Lower leg skin (tissue), 4 donors: ENCODE measurements at places on chromosomes 16 and 17. TPM values are rescaled to one million over a fixed set of nuclear protein-coding genes. Genes with fewer than 3 reads are reported as not detected.

DNA sequence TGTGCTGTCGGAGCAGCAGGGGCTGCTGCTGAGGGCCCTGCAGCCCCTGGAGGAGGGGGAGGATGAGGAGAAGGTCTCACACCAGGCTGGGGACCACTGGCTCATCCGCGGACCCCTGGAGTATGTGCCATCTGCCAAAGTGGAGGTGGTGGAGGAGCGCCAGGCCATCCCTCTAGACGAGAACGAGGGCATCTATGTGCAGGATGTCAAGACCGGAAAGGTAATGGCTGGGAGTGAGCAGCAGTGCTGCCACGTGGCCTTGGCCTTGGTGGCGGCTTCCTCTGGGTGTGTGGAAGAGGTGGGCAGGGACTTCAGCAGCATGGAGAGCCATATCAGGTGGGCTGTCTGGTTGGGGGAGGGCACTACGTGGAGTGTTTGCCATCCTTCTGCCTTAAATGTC is 20.0 kb downstream of the MVP start:
- no peak for DNase-seq

GRCh38 chr17:15031975-15032374 is 233.2 kb downstream of the PMP22 start:
- DNase-seq, result no peak

GRCh38 chr17:35028531-35029262 is 34.8 kb downstream of the RFFL start:
- no peak for DNase-seq

DNA sequence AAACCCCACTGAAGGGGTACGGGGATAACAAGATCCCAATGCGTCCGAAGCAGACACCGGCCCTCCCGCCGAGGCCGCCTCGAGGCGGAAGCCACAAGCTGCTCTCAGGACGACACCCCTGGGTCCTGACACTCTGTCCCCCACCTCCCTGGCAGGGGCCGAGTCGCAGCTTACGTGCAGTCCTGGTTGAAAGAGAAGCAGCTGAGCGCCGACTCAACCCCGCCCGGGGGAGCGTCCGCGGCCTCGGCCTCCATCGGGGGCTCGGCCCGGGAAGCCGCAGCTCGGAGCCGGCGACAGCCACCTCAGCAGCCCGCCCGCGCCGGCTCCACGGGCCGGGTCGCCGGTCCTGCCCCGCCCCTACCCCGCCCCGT is at the start of gene WIPI1:
TSS of gene WIPI1 (minus strand) at position 329 of the 371 bp plus-strand sequence. CDS start at position 254, 75 bp downstream.
- no peak for DNase-seq

DNA sequence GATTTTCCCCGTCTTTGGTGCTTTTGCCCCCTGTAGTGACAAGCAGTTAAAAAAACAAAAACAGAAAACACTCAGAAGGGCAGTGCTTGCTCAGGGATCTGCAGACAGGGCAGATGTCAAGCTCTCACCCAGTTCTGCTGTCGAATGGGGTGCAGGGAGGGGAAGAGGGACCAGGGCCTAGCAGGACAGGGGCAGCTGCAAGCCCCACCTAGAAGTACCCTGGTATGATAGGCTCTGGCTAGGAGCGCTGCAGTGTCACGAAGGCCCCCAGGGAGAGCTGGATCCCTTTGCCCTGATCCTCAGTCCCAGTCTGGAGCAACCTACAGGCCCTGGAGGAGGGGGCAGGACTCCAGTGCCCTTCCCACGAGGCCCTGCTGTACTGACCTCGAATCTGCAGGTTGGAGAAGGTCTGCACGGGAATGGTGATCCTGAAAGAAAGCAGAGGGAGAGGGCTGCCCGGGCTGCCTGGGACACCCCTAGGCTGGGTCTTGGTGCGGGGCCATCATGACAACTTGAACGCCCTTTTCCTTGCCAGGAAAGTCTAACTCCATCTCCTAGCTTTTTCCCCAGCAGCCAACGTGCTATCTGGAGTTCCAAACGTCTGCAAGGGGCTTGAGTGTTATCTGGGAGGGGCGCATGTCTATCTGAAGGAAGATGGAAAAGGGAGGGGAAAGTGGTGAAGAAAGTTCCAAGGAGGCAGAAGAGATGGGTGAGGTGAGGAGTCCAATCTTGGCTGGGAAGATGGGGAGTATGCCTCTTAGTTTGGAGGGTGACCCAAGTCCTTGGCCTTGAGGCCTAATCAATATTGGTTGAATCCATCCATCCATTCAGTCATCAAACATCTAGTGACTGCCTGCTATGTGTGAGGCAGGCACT is 4.8 kb downstream of the GFAP start:
- no peak for DNase-seq

DNA sequence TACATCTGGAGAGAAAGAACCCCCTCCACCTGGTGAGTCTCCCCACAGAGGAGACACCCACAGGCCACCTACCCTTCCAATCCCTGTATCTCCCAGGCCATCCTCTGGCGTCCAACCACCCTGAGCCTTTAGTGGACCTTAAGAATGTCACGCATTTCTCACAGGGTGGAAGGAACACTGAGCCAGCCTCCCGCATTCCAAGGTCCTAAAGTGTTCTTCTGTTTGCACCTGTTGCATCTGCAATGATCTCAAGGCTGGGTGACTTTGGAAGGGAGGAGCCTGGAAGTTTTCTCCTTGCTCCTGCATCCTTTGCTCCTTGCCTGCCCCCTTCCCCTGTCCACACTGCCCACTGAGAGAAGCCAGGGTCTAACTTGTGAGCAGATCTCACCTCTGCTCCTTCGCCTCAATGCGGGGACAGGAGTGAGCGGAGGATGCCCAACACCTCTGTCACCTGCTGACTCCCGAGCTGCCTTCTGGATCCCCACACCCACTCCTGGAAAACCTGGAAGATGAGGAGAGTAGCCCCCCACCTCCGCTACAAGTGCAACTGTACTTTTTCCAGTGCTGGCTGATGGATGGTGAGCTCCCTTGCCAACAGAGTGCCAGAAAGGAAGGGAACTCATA is 3.7 kb downstream of the CHST5 start:
- no peak for DNase-seq

DNA sequence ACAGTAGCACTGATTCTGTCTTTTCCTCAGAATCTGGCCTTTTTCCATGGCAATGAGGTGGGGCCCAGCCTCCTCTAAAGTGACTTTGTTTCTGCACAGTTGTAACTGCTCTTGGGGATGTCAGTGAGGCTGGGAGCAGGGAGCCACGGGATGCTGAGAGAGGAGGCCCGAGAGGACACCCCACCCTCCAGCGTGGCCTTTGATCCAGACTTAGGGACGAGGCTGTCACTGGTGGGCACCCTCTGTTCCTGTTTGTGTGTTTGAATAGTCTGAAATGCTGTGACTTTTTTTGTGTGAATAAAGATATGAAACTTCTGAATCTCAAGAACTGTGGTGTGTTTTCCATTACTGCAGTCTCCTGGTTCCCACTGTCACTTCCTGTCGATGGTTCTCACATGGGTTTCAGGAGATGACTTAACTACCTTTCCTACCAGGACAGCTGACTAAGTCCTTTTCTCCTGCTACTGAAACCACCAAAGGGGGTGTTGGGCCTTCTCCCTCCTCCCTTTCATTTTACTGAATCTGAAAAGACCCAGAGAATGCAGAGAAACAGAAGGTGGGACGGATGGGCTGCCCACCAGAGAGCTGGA is 18.6 kb downstream of the KCTD2 start:
- DNase-seq, result no peak

DNA sequence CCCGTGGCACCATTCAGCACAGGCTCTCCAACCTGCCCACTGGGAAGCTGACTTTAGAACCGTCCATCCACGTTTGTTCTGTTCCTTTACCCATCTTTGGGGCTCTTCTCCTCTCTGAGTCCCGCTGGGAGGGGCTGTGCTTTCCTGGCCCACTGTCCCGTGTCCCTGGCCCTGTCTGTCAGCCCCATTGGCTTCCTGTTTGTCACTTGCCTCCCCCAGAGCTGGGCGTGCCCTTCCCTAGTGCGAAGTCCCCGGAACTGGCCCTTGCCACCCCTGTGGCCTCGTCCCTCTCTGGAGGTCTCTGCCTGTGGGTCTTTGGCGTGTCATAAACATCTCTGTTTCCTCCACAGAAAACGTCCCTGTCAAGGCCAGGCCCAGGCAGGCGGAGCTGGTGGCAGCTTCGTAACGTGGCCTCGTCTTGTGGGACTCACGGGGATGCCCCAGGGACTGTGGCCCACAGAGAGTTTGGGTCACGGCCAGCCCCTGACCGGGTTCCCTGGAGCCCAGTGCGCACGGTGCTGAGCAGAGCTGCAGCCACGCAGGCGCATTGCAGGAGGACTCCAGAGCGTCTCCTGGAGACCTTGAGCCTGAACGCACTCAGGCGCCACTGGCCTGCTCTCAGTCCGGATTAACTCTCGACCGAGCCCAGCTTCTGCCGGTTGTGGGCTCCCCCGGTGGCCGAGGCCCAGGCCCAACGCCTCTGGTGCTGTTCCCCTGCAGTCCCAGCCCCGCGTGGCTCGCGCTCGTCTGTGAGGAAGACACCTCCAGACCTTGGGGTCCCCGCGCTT is 7.3 kb downstream of the CHMP6 start:
- DNase-seq, result no peak

GRCh38 chr16:21175397-21175796 is 16.9 kb downstream of the LDAF1 start:
- DNase-seq, result no peak

DNA sequence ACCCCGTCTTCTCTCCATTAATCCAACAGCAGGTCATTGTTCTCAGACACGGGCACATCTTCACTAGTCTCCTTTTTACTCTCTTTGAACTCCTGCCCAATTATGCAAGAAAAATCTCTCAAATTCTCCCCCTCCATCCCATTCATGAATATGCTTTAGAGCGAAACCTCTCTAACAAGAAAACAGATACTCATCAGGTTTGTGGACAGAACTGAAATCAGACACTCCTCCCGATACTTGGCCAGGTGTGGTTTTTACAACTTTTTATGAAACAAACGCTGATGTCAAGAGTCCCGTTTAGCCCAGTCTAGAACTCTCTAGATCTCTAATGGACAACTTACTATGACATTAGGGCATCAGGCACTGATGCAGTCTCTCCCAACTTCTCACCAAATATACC is 40.9 kb downstream of the PIK3R5 start:
- no peak for DNase-seq

- DNase-seq, result no peak
Measured at GRCh38 chr16:10972108-10972818, 27.9 kb downstream of the CLEC16A start.

DNA sequence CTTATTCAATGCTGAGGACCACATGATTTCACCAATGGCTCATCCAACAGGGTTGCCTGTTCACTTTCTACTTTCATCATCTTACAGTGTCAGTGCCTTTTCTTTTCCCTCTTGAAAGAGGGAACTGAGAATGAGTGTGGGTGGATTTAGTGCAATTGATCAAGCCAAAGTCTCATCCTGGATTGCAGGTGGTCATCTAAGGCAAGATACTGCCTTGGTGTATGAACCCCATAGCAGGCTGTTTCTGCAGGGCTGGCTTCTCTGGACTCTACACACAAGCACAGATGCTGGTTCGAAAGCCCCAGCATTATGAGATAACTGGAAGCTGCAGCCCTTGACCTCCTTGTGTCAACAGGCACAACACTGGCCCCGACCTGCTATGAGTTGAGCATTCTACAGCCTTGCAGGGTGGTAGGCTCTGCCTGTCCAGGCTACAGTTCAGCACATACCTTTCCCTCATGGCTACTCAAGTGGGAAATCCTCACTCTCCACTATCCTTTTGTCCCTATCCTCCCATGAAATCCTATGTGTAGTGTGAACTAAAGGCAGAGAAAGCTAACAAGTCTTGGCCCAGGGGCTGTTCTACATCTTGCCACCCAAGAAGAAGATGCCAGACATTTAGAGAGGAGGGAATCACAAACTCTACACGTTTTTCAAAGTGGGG is 358.7 kb downstream of the SLC39A11 start:
- no peak for DNase-seq

DNA sequence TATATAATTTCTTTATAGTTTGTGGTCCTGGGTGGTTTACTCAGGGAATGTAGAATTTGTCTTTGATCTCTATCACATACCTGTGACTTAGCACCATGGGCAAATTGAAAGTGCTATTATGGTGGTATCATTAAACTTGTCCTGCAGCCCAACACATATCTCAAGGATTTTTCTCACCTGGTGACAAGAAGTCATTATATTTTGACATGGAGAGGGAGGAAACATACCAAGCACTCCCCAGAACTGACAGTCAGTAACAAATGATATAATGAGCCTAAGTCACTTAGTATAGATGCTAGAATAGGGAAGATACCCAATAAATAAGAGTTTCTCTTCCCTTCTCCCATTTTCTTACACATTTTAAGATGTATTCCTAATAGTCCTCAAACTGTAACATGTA is 805.5 kb upstream of the KIF2B start:
- DNase-seq, result no peak

GRCh38 chr16:80027007-80027965 is 426.7 kb upstream of the MAF start:
- peak; percentile 86 for DNase-seq

DNA sequence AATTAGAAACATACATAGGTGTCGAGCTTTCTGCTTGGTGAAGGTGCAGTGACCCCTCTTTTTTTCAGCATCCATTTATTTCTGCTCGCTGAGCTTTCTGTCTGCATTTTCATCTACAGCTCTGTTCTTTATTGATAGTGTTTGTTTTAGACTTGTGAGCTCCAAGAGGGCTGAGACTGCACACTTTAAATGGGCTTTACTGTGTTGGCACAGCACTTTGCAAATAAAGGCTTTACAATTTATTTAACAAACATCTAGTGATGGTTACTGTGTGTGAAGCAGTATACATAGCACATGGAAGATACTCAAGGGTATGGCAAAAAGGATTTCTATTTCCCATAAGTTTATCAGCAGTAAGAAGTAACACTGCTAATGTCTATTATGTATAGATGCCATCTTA is 563.7 kb upstream of the HSBP1 start:
- no peak for DNase-seq

DNA sequence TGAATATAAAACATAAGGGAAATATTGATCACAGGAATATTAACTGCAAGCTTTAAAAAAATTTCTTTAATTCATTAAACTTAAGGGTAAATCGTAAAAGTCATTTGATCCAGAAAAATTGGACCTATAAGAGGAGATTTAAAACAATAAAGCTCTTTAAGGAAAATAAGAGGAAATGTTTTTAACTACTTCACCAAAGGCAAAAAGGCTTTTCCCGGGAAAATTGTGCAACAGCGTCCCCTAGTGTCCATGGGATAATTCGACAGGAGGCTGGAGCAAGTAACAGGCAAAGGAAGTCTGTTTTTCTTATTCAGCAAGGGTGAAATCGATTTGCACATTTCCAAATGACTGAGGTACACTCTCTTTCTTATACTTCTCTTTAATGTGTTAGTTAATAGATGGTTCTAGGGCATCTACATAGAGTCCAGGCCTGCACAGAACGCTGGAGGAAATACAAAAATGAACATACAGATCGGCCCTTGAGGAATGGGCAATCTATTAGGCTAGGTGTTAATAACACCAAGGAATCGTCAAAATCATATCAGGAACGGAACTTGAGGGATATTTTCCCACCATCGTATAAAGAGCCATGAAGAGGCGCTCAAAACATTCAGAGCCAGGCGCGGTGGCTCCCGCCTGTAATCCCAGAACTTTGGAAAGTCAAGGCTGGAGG is 61.4 kb downstream of the ZNF18 start:
- DNase-seq, result no peak

GRCh38 chr17:19346351-19347255 is 15.9 kb downstream of the B9D1 start:
- peak; percentile 92 for DNase-seq

The CCDC200 gene
- total RNA-seq, result not detected

The CCL8 gene
- total RNA-seq, result not detected

The PDP2 gene
- total RNA-seq, result 7.9 TPM

The CCL1 gene
- not detected for total RNA-seq
